ENCODE measurements at places on chromosomes 13 and 19.

DNA sequence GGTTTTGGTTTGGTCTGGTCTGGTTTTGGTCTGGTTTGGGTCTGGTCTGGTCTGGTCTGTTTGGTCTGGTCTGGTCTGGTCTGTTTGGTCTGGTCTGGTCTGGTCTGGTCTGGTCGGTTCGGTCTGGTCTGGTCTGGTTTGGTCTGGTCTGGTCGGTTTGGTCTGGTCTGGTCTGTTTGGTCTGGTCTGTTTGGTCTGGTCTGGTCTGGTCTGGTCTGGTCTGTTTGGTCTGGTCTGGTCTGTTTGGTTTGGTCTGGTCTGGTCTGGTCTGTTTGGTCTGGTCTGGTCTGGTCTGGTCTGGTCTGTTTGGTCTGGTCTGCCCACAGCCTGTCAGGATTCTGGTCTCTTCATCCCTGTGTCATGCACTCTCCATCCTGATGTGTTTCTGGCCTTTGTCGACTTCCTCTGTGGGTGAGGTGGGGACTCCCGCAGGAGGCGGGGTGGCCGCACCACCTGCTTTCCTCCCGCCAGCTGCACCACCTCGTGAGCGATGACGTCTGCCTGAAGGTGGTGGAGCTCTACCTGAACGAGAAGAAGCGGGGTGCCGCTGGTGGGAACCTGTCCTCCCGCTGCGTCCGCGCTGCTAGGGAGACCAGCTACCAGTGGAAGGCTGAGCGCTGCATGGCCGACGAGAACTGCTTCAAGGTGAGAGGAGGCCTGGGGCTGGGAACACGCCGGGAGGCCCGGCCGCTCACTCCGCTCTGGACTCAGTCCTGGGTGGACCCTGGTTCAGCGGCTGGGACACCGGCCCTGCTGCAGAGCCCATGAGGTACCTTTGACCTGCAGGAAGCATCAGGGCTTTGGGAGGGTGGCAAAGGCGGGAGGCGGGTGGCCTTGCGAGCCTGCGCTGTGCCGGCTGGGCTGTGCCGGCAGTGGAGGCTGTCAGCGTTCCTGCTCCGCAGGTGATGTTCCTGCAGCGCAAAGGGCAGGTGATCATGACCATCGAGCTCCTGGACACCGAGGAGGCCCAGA, 12.9 kb upstream of the F2RL3 start:
- DNase-seq, result no peak

DNA sequence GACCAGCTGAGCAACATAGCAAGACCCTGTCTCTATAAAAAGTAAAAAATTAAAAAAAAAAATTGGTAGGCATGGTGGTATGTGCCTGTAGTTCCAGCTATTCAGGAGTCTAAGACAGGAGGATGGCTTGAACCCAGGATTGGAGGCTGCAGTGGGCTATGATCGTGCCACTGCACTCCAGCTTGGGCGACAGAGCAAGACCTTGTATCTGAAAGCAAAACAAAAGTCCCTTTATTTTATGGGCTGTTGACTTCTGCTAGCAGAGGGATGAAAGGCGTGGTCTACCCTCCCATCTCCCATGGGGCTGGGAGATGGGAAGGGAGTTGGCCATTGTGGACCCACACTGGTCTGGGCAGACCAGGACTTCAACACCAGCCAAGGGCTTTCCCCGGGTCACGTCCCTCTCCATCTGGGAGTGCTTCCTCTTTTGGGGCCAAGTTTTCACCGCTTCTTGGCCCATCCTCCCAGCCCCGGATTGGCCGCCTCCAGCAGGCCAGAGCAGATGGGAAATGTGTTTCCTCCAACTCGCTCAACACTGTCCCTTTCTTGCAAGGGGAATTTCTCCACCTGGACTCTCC, 2.2 kb upstream of the TNFSF9 start:
- peak; percentile 72 for DNase-seq

DNA sequence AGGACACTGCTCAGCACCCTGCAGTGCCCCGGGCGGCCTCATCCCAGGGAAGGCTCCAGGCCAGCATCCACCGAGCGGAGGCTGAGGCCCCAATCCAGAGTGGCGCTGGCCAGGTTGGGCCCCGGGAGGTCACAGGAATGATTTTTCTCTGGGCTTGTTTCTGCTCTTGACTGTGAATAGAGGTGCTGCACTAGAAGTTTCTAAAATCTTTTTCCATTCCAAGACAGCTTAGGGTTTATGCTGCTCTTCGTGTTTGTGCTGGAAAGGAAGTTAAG, 15.1 kb downstream of the KDM4B start:
- no peak for DNase-seq

DNA sequence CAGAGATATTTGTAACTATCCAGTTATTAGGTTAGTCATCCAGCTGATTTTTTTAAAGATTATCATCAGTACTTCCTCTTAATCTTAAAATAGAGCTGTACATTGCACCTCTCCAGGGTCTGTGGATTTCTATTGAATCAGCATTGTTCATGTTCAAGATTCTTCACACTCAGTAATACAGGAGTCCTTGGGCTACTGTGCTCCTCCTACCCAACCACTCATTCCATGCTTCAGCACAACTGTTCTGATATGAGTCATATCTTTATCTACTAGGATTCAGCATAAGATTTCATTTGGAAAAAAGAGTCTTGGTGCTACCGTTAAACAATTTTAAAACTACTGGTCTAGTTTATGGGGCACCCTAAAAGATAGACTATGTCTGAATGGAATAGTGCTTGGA, 357.8 kb downstream of the DCT start:
- DNase-seq, result no peak

DNA sequence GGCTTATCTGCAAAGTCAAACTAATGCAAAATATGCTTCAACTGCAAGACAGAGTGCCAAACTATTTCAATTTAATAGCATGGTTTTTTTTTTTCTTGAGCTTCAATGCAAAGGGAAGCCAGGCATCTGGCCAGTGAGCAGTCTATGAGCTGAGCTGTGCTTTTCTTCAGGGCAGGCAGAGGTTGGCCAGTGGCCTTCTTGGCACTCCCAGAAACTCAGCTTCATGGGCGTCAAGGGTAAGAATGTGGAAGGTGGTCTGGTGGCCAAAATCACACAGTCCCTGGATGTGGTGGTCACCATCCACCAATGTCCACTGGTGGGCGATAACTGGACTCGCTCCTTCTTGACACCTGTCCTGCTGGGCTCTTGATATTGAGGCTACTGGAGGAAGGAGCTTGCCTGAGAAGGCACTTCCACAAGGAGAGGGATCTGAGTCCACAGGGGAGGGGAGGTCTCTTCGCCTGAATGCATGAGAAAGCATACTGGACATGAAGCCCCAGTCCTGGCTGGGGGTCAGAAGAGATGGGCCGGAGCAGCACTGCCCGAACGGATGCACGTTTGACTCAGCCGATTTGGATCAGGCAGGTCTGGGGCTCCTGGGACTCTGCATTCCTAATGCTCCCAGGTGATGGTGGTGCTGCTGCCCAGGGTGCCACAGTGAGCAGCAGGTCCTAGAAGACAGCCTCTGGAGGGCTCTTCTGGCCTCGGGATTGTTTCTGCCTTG, 17.1 kb downstream of the COL4A2 start:
- no peak for DNase-seq

DNA sequence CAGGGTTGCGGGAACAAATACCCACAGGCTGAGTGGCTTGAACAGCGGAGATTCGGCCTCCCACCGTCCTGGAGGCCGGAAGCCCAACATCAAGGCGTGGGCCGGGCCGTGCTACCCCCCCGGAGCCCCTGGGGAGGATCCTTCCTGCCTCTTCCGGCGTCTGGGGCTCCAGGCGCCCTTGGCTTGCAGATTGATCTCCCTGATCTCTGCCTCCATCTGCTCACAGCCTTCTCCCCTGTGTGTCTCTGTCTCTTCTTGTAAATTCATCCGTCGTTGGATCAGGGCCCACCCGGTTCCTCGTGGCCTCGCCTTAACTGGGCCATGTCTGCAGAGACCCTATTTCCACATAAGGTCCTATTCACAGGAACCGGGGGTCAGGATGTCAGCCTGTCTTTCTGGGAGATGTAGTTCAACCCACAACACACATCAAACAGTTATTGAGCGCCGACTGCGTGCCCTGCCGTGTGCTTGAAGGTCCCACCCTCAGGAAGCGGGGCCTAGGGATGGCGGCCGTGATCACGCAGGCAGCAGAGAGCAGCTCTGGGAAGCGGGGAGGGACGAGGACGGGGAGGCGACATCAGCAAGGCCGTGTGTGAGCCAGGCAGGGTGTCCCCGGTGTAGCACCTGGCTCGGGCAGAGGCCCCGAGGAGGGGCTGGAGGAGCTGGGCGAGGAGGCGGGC, 21.3 kb downstream of the HCN2 start:
- DNase-seq, result peak; percentile 57

- no peak for DNase-seq
Measured at GRCh38 chr13:46164661-46165060, 17.3 kb downstream of the LCP1 start.

- no peak for DNase-seq
Measured at GRCh38 chr13:90696254-90696653, 651.2 kb upstream of the MIR17HG start.

GRCh38 chr19:44847144-44848035, 1.3 kb downstream of the NECTIN2 start:
- DNase-seq, result no peak

GRCh38 chr13:56659041-56659471, 481.7 kb upstream of the PRR20A start:
- DNase-seq, result no peak

GRCh38 chr19:33456076-33456844, 65.3 kb downstream of the PEPD start:
- DNase-seq, result no peak

DNA sequence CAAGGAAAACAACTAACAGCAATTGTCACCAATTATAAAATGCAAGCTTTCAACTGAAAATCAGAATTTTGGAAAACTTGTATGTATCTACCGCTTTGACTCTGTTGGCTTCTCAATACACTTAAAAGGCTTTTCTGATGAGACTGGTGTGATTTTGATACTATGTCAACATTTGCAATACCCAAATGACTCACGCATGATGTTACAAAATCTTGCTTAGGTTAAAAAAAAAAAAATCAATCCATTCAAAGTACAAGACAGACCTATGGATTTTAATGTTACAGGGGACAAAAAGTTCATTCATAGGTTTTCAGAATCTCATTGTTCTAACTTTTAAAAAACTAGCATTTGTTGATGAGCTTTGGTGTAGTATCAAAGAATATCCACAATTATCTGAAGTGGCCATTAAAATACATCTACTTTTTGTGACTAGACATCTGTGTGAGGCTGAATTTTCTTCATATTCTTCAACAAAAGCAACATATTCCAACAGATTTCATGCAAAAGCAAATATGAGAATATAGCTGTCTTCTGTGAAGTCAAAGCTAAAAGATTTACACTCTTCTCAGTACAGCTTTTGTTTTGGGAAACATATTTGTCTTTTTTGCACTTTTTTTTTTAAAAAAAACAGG, 10.7 kb downstream of the ELF1 start:
- DNase-seq, result no peak

GRCh38 chr19:30144242-30144758, 202.3 kb downstream of the URI1 start:
- no peak for DNase-seq

- no peak for DNase-seq
Measured at GRCh38 chr13:106700439-106700838, 132.5 kb upstream of the ARGLU1 start.

GRCh38 chr19:5587071-5587455, 19.3 kb upstream of the TINCR start:
- DNase-seq, result no peak

DNA sequence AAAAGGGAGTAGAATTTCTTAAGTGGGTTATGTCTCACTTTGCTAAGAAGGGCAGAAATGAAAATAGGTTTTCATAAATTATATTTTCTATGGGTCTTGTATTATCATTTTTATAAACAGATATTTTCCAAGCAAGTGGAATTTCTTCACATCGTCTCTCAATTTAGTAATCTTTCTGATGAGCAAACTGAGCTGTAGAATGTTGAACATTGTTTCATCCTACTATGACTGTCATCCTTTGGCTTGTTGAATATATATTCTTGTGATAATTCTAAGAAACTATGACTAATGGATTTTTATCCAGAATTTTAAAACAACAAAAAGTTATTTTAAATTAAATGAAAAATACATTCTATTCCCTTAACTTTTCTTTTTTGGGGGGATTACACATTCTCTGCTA, 313.8 kb downstream of the ENOX1 start:
- no peak for DNase-seq

DNA sequence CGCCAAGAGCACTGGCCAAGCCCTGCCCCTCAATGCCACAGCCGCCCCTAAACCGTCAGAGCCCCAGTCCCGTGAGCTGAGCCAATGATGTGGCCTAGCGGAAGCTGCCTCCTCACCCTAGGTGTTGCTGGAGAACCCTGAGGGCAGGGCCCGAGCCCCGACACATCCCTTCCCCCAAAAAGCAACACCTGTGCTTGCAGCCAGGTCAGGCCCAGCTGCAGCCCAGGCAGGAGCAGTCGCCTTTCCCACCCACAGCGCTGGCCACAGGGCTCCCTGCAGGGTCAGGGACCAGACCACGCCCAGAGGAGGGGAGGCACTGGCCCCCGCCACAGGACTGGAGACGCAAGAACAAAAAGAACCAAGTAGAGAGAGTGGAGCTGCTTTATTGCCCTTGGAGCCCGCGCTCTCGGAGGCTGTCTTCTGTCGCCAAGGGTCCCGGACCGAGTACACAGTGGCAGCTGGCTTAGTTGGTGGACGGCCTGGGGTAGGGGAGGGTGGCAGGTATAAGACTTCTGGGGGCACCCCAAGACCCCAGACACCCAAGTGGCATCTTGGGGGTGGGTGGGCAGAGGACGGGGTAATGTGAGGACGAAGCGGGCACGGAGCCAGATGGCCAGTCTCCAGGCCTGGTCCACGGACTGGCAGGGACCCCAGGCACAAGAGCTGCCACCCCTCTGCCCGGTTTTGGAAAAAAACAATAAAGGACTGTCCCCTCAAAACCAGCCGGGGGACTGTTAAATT, 3.3 kb downstream of the P2RY11 start:
- no peak for DNase-seq

GRCh38 chr19:10000171-10000826, 10.0 kb downstream of the COL5A3 start:
- DNase-seq, result peak; percentile 80

- no peak for DNase-seq
Measured at GRCh38 chr13:113044391-113045114, 61.0 kb upstream of the F7 start.

GRCh38 chr19:50449236-50449899, 16.7 kb downstream of the MYBPC2 start:
- no peak for DNase-seq

GRCh38 chr13:38417727-38418126, 68.1 kb downstream of the UFM1 start:
- DNase-seq, result no peak

GRCh38 chr19:1967087-1967608, 26.2 kb downstream of the CSNK1G2 start:
- DNase-seq, result no peak

DNA sequence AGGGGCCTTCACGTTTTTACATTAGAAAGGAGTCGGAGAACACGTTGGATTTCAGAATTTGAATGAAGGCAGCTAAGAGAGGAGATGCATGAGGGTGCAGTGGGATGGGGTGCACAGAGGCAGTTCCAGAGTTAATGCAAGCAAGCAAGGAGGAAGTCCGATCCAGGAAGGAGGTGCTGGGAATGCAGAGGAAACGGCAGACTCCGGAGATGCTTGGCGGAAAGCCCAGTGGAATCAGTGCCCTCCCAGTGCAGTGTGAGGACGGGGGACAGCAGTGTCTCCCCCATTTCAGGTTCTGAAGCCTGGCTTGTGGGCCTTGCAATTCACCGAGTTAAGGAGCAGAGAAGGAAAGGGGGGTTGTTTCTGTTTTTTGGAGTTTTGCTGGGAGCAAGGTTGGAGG, 100.4 kb downstream of the COL4A2 start:
- DNase-seq, result no peak
